ENCODE measurements at places on chromosomes 4 and X.

- DNase-seq, result no peak
Observed at GRCh38 chr4:70640192-70640591, 11.6 kb downstream of the ENAM start.

DNA sequence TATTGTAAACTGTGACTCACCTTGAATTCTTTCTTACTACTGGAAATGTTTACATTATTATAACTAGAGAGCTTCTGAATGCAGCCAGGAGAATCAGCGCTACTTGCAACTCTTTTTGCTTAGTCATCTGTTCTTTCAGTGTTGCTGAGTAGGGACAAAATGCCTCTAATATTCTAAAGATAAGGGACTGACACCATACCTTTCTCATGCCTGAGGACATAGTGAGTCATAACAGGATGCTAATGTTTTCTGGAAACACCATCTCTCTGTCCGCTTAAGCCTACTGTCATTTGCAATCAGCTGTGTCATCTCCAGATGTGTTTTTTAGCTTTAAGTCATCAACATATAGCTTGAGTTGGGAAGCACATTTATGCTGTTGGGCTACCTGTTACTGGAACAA lies 108.3 kb downstream of the QRFPR start:
- DNase-seq, result no peak

GRCh38 chrX:16981980-16982379 lies 35.5 kb downstream of the REPS2 start:
- no peak for DNase-seq

DNA sequence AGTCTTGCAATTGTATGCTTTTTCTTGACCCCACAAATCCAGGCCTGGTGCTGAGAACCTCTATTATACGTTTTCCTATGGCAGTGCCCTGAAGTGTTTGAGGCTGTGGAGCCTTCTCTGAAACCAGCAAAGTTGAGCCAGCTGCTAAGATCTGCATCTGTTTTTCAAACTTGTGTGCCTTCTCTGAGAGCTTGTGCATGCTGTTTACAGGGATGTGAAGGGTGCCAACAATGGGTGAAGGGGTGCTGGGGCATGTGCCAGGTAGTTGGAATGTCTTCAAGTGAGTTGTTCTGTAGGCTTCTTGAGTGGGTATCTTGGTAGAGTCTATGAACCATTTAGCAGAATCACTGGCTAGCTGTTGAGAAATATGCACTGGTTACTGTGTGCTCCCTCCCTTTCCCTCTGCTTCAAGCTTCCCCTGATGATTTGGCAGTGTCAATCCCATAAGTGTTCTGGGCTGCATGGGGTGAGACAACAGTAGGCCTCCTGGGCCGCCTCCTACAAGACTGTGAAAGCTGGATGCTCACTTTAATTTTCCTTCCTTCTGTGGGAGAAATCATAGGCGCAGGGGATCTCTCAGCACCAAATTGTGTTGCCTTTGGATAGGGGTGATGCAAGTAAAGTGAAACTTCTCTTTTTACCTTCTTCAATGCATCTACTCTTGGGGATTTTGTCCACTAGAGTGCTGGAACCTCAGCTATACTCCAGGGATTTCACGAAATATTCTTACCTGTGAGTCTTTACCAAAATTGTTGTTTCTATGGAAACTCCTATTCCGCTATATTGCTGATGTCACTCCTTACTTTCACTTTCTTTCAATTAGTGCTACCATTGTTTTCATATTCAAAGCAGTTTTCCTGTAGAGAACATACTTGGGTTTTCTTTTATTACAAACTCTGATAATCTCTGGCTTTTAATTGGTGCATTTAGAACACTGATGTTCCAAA lies 30.0 kb downstream of the ITM2A start:
- no peak for DNase-seq

DNA sequence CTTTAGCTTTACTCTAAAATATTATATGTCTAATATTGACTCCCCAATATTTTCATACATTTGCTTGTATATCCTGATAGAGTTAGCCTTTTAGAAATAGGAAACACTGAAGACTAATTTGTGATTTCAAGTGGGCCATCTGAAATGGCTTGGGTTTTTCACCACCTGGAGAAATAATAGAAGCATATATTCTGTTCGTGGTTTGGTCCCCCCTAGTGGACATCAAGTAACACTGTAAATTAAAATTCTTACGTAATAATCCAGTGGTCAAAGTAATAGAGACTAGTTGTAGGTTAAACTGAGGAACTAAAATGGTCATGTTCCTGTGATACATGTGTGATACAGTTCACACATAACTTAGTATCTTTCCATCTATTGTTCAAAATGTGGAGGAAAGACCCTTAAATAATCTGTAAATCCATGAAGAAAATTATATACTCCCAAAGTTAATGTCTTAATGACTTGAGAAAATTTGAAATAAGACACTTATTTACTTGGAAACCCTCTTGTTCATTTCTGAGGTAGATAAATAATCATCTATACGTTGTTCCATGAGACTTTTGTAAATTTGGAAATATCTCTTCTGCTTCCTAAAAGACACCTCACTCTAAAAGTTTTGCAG lies 79.8 kb upstream of the SMARCAD1 start:
- DNase-seq, result peak; percentile 9

- DNase-seq, result no peak
Observed at GRCh38 chrX:41548411-41548810, 101.3 kb downstream of the NYX start.

- DNase-seq, result no peak
Observed at GRCh38 chr4:15066140-15066539, 63.9 kb downstream of the CPEB2 start.

GRCh38 chr4:107792711-107793110 lies 32.0 kb upstream of the SGMS2 start:
- no peak for DNase-seq

DNA sequence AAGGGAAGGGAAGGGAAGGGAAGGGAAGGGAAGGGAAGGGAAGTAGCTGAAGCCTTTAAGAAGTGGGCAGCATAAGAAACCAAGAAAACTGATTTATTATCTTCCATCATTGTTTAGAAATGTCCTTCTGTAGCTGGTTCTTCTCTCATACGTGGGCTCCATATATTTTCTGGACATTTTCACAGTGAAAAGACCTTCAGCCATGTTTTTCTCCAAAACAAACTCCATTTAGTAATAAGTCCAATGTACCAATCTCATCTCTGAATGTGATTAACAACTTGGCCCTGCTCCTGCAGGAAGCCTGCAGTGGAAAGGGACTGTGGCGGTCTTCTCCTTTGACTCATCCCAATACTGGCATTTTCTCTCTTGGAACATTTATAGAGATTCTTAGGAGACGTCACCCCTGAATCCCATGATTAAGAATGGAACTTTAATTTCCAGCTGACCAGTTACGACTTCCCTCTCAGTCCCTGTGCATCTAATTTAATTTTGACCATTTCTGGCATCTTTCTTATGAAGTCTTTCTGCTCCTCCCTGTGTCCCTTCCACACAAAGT lies 96.6 kb upstream of the GUCY1A1 start:
- DNase-seq, result no peak

DNA sequence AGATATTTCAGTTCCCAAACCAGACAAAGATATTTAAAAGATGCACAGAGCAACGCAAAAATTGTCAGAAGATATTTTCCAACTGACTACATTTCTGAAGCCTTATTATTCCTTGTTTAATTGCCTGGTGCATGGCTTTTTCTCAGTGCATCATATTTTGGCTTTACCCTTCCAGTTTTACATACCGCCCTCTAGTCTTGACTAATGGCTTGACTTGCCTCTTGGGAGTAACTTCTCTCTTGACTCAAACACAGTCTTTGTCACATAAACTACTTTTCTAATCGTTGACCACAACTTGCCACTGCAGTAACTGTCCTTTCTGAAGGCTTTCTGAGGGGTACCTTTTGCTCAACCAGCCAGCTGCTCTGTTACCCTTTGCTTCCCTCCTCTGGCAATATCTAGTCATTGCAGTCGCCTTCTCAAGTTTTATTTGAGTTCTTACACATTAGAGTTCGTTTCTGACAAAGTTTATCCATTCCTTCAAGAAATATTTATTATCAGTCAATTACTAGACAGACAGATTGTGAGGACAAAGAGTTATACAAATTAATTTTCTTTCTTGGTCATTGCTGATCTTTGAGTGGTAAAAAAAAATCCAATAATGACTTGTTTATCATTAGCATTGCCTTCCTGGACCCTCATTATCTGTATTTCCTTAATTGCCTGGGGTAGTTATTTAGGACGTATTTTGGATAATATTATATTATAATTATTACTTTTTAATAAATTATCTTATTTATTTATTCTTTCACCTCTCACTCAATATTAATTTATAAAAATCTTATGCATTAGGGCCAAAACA lies 506.9 kb upstream of the PCDH10 start:
- DNase-seq, result no peak

- no peak for DNase-seq
Observed at GRCh38 chrX:69027181-69028005, 137.9 kb downstream of the PJA1 start.

GRCh38 chr4:101251261-101251660 lies 96.1 kb downstream of the PPP3CA start:
- no peak for DNase-seq

GRCh38 chr4:15488136-15488535 lies 18.5 kb downstream of the CC2D2A start:
- no peak for DNase-seq

All from GM18507 (cell line).